ENCODE measurements at places on chromosomes 6 and 20. TPM values are rescaled to one million over a fixed set of nuclear protein-coding genes. Genes with fewer than 3 reads are reported as not detected.

- no peak for DNase-seq
Measured at GRCh38 chr6:16136621-16137450, 8.0 kb downstream of the MYLIP start.

DNA sequence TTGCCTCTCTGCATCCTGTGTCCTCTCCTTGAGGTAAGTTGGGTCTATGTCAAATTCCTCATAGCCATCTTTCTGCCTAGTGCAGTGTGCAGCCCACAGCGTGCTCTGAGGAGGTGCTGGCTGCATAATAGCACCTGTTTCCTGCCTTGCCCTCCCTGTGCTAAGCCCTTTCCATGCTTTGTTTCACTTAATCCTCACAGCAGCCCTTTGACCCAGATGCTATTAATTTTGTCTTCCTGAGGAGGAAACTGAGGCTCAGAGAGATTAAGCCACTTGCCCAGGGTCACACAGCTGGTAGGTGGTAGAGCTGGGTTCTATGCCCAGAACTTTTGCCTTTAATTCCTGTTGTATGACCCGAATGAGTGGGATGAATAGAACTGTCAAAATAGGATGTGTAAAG, 13.5 kb downstream of the FAM83D start:
- DNase-seq, result no peak

- DNase-seq, result no peak
Measured at GRCh38 chr6:93787841-93788240, 368.5 kb upstream of the EPHA7 start.

- no peak for DNase-seq
Measured at GRCh38 chr6:19865178-19865577, 28.0 kb downstream of the ID4 start.

DNA sequence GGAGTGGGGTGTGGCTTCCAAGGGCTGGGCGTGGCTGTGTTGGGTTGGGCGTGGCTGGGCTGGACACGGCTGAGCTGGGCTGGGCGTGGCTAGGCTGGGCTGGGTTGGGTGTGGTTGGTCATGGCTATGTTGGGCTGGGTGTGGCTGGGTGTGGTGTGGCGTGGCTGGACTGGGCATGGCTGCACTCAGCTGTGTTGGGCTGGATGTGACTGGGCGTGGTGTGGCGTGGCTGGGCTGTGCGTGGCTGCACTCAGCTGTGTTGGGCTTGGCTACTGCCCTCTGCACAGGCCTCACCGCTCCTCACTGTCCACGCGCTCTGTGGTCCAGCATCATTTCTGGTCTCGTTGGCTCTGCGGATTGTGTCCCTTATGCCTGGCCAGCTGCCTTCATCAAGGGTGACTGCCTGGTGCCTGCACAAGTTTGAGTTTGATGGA, 43.5 kb upstream of the SLCO4A1 start:
- DNase-seq, result no peak

- DNase-seq, result no peak
Measured at GRCh38 chr20:51121272-51121671, 98.4 kb upstream of the KCNG1 start.

DNA sequence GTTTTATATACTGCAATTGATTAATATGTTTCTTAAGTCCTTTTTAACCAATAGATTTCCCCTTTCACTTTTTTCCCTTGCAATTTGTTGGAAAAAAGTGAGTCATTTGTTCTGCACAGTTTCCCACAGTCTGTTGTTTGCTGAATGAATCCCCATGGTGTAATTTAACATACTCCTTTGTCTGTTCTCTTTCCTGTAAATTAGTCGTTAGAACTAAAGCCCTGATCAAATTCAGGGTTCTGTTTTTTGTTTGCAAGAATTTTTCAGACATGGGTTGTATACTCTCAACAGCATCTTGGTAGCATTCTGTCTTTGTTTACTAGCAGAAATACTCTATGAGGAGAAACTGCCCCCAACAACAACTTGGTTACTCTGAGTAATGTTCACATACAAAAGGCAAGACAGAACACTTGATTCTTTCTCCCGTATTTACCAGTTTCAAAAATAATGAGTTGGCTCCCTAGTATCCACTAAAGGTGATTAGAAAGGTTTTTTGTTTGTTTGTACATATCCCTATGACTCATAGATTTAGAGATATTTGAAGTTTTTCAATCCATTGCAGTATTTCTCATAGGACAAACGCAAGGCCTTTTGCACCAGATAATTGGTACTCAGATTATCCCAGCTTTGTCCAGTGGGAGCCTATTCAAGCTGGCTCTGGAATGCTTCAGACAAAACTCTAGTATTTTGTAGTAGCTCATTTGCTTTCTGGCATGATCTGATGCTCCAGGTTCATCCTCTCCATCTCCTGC, 16.5 kb downstream of the BLOC1S5 start:
- DNase-seq, result no peak

GRCh38 chr20:31706607-31707257, 15.9 kb downstream of the BCL2L1 start:
- DNase-seq, result no peak

- DNase-seq, result no peak
Measured at GRCh38 chr6:128446497-128446896, 73.9 kb downstream of the PTPRK start.

- DNase-seq, result no peak
Measured at GRCh38 chr6:115001731-115002350, 659.0 kb upstream of the HS3ST5 start.

DNA sequence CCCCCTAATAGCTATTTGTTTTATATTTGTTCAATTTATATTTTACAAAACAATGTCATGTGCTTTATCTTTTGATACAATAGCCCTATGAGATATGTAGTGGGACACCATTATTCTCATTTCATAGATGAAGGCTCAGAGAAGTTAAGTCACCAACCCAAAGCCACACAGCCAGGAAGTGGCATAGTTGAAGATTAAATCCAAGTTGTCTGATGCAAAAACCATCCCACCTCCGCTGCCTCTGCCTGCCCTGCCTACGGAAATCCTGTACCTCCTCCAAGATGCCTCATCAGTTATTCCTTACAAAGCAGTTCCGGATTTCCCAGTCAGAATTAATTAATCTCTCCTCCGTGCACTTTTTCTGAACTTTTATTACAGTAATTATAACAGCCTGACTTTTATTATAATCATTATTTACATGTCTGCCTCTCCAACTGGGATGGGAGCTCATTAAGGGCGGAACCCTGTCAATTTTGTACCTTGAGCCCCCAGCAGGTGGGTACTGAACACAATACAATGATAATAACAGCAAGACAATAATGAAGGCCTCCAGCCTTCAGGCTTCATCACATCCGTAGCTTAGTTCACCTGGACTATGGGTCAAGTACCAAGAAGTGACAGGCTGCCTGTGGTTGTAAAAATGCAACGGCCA, 54.7 kb downstream of the LRFN2 start:
- DNase-seq, result no peak

- no peak for DNase-seq
Measured at GRCh38 chr6:39494998-39495397, 172.5 kb upstream of the KCNK16 start.

DNA sequence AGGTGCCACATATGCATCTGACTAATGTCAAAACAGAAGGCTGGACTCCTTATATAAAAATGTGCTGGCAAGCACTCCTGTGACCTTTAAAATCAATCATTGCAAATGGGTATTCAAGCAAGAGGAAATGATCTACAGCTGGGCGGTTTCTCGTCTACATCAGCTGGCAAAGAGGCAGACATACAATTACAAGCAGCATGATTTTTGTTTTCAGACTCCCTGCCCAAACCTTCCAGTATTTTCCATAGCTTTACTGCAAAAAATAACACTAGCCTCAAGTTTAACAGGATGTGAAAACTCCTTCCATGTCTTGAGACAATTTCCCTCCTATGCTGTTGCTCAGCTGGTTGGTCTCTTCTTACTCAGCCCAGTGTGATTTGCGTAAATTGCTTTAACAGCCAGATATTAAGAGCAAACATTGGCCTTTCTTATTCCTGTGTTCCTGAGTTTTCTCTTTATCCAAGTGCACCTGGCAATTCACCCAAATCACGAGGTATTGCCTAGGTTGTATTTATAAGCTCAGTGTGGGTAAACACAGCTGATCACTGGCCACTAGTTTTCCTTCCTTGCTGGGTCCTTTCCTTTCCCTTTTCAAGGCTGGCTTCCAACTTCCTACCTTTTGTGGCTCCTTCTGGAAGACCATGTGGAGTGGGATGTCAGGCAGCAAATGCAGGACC, 130.4 kb downstream of the MOXD1 start:
- no peak for DNase-seq

DNA sequence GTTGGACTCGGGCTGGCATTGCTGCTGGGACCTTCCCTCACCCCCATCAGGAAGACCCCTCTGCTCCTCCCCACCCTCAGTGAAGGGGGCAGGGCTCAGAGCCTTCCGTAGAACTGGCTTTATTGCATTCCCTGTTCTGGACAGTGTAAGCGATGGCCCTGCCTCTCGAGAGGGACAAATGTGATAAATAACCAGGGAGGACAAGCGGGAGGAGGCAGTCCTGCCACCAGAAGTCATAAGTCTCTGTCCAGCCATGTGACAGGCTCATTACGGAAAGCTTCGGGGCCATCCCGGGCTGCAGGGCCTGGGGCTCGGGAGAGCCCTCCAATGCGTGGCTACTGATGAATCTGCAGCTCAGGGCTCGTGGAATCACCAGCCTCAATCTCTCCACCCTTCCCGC, 58.5 kb upstream of the MDGA1 start:
- DNase-seq, result no peak

- no peak for DNase-seq
Measured at GRCh38 chr6:150686566-150686965, 86.9 kb downstream of the PLEKHG1 start.

- no peak for DNase-seq
Measured at GRCh38 chr6:106079961-106080762, 6.0 kb upstream of the PRDM1 start.

DNA sequence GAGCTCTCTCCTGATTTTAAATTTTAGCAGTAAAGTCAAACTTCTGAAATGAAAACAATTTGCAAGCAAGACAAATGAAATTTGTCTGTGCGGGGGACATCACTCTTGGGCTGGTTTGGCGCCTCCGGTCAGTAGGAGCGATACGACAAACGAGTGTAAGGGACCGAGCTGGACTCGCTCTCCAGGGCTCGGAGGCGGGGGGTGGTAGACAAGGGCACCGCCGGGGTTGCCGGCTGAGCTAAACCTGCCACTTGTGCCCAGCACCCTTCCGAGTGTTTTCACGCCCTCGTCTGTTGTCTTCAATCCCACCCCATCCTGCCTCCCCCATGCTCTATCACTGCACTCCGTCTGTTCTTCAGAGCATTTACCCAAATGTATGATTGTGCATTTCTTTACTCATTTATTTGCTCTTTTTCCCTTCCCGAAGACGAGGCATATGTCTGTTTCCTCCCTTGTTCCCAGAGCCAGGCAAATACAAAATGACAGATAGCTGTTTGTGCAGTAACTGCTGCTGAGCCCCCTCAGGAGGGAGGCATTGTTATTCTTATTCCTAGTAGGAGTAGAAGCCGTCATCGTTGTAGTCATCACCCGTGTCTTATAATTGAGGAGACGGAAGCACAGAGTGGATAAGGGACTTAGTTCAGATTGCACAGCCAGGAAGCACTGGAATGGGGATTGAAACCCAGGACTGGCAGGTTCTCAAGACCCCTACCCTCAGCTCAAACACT, 62.8 kb upstream of the APCDD1L start:
- peak; percentile 33 for DNase-seq

- no peak for DNase-seq
Measured at GRCh38 chr6:153989989-153990388, 49.1 kb upstream of the OPRM1 start.

DNA sequence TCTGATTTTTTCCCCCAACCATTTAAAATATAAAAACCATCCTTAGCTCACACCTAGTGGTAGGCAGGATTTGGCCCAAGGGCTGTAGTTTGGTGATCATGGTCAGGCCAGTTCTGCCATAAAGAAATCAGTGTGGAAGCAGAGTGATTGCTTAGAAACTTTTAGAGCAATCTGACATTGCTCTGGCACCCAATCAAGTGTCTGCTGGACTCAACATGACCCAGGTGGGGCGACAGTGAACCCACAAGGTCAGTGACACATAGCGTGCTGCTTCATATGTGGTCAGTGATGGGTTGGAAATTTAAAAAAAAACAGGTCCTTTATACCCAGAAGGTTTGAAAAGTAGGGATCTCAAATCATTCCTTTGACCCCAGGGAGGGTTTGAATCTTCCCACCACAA, 107.9 kb downstream of the BANF2 start:
- DNase-seq, result no peak

- peak; percentile 23 for DNase-seq
Measured at GRCh38 chr20:63434599-63435378, 37.7 kb downstream of the KCNQ2 start.

DNA sequence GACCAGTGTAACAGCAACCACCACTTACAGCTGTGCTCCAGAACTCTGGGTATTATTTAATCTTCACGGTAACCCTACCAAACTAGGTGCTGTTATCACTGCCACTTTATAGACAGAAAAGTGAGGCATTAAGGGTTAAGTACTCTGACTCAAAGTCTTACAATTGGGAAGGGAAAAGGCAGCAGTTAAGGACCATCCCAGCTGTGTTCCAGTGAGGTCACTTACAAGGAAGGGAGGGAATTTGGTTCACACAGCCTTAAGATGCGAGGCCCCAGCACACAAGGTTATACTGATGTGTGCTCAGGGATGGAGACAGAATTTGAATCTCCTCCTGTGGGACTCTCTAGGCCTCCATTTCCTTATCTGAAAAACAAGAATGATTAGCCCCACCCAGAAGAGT, 46.7 kb downstream of the TRERF1 start:
- DNase-seq, result no peak

DNA sequence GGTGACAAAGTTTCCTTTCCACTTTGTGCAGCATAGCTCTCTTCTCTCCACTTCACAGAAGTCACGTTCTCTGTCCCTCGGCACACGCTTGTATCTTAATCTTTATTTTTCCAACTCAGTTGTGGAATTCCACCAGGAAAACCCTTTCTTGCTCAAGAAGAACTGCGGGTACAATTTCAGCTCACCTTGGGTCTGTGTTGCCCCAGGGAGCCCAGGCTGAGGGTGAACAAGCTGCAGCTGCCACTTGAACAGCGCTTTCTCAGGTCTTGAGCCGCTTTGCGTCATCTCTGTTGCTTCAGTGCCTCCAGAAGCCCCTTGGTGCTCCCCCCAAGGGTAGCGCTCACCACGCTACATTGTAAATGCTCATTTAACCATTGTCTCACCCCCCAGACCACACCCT, 229.2 kb upstream of the TAB2 start:
- no peak for DNase-seq

- no peak for DNase-seq
Measured at GRCh38 chr6:14458669-14459266, 341.2 kb downstream of the CD83 start.

DNA sequence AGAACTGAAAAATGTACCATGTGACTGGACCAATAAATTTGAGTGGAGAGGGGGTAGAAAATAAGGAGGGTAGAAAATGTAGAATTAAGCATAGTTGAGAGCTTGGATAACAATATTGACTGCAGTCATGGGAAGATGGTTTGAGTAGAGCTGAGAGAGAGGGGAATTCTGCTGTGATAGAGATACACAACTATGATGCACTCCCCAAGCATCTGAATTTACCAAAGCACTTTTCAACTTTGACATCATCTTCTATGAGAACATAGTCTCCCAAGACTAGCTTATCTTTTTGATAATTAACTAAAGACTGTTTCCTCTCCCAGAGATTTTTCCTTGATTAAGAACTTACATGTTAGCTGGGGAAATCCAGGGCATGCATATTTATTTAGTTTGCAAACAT, 103.1 kb downstream of the TNFRSF21 start:
- no peak for DNase-seq

- no peak for DNase-seq
Measured at GRCh38 chr20:6623989-6624388, 143.5 kb upstream of the BMP2 start.

Gene SH3BGRL2
- 50.9 TPM for total RNA-seq

Gene ISM1
- total RNA-seq, result 15.2 TPM

Gene TAB2
- total RNA-seq, result 91.0 TPM

Gene RAET1L
- total RNA-seq, result not detected

Gene GSTA5
- total RNA-seq, result not detected

Gene NOP56
- total RNA-seq, result 77.1 TPM

Gene ALDH8A1
- 1.5 TPM for total RNA-seq

Gene RBBP8NL
- 2.0 TPM for total RNA-seq

Data from breast epithelium (tissue), 4 donors.